ENCODE measurements at places on chromosomes 4 and X.

DNA sequence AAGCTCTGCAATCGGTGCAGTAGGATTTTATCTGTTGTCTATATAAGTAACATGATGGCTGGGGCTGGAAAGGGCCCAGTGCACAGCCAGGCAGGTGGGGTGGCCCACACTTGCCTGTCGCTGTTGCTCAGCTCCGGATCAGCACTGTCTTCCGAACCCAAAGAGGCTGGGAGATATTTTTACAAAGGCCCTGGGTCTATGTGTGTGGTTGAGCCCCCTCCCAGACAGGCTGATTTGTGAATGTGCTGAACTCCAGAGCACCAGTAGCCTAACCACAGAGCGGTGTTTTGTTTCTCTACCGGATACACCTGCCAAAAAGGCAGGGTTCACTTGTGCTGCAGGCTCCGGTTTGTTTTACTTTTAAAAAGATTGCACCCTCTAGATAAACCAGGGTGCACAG is 33.5 kb upstream of the CHRNA9 start:
- DNase-seq, result no peak

DNA sequence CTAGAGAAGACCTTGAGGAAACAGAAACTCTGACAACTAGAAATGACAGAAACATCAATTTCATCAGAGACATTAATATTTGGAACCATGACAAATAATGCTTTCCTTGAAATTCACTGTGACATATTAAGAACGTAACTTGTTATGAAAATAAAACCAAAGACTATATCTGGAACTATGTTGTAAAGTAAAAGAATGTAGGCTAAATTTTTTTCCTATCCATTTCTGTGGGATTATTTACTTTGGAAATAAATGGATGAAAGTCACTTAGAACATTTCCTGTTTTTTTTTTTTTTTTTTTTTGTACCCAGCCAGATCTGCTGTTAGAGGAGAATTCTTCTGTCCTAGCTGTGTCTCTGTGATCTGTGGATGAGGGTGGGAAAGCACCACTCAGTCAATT is 255.9 kb downstream of the SPRY1 start:
- DNase-seq, result no peak

DNA sequence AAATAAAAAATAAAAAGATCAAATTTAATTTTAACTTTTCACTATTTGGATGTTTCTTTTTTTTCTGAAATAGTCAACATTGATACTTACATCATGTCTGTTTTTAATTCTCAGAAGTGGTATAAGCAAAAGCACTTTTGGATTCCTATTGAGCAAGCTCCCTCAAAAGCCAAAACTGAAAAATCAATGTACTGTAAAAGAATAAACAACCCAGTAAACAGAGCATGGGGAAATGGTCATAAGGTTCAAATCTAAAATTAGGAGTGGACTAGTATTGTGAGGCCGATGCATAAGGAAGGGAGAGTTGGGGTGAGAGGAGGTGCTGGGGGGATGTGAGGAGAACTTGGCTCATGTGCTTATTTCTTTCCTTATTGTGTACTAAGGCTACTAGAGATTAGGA is 37.9 kb downstream of the NUDT6 start:
- DNase-seq, result no peak

- DNase-seq, result no peak
These were observed 263.8 kb upstream of the NDST3 start for GRCh38 chr4:117770269-117771102.

GRCh38 chr4:69909195-69909594 is 21.7 kb upstream of the CSN1S1 start:
- no peak for DNase-seq

DNA sequence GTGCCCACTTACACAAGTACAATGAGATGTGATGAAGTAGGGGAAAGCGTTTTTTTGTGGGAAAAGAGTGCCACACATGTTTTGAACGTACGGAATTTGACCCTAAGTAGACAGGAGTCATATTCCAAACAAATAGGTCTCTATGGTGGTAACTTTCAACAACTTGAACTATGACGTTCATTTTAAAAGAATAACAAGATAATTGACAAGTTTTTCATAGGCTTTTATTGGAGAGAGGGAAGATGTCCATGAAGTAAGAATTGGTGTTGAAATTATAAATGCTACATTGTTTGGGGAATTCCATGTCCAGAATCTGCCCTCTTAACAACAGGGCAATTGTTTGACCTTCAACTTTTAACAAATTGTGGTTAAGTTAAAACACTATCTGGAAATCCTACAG is 126.5 kb downstream of the GASK1B start:
- no peak for DNase-seq

DNA sequence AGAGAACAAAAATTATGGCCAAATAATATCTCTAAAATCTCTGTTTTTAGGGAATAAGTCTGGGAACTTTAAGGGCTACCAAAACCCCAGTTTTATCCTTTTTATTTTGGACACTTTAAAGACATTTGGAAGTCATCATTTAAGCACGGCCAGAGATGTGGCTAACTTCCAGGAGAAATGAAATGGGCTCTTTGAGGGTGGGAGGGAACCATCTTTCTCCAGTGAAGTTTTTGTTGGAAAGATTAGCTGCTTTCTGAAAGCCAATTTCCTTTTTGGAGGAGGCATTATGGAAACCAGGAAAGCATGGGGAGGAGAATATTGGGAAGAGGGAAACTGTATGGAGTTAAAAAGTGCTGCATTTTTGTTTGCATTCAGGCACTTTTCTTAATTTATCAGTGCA is 4.8 kb downstream of the VSIG1 start:
- no peak for DNase-seq

- no peak for DNase-seq
These were observed 51.5 kb downstream of the SLC2A9 start for GRCh38 chr4:9969526-9970398.

- no peak for DNase-seq
These were observed 100.8 kb downstream of the REPS2 start for GRCh38 chrX:17047224-17047623.

DNA sequence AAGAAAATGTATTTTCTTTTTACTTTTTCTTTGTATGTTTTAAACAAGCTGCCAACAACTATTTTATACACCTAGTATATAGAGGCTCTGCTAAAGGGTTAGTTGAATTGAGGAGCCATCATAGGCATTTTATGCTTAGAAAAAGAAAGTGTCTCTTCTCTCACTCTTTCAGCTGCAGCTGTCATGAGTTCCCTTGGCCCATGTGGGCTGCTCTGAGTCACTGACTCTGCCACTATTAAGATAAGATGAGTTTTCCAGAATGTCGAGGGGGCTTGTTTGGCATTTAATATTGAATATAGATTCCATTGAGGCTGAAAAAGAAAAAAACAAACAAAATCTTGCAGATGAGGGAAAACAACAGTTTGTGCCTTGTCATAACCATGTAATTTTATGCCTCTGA is 126.0 kb upstream of the PAQR3 start:
- no peak for DNase-seq

Measured in GM18507 (cell line).